Stimulated activated CD4-positive, alpha-beta T cell treated with anti-CD3 and anti-CD28 coated beads, TNF-alpha, amount 100 ng/mL, for 24 hours (primary cell): ENCODE measurements at places on chromosomes 12 and 14.

- DNase-seq, result no peak
Measured at GRCh38 chr14:74584951-74585350, 27.1 kb downstream of the LTBP2 start.

DNA sequence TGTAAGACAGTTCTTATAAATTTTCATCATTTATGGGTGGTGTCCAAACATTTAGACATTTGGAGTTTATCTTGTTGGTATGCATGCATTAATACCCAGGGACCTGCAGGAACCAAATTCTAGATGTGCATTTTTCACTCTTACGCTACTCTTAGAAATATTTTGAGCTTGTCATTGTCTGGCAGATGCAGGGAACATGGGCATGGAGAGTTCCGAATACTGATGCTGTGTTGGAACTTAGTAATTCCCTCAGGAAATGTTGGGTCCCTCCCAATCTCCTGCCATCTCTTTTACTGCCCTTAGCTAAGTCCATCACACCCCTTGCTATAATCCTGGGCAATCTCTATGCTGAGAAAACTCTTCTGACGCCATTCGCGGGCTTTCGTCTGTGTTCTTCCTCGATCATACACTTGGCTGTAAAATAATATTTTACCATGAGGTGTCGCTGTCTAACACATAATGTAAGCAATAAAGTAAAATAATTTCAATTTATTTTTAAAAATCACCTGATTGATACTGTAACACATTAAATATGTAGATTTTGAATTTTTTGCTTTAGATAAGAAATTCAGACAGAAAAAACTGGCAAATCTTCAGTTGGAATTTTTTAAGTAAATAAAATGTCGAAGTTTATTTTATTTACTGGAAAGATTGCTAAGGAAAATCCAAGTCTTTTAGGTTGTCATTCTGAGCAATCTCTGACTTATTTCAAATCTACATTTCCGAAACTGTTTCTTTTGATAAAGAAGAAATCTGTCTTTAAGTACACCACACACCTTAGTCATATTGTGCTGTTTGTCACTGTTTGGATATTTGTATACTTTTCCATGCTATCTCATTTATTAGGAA, 304.1 kb upstream of the SSTR1 start:
- no peak for DNase-seq

GRCh38 chr14:54928216-54928615, 25.6 kb upstream of the GCH1 start:
- DNase-seq, result no peak

DNA sequence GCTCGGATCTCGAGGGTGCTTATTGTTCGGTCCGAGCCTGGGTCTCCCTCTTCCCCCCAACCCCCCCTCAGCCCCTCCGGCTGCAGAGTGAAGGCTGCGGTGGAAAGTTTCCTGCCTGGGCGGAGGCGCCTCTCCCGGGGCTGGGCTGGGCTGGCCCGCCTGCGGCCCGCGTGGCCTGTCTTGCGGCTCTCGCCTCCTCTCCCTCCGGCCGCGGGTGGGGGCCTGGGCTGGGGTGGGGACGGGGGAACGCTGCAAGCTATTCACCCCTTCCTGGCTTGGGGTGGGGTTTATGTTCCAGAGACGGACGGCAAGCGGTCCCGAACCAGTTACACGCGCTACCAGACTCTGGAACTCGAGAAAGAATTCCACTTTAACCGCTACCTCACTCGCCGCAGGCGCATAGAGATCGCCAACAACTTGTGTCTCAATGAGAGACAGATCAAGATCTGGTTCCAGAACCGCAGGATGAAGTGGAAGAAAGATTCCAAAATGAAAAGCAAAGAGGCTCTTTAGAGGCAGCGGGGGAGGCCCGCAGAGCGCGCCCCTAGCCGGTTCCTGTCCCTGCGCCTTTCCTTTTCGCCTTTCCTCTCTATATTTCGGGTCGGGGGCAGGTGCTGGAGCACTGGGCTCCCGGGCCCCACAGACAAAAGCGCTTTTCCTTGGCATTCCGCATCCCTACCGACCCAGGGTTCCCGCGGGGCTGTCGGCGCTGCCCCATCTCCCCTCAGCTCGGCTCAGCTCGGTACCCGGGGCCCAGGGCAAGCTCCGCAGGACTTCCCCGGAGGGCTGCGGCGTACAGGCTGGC, 1.3 kb downstream of the HOXC5 start:
- no peak for DNase-seq

DNA sequence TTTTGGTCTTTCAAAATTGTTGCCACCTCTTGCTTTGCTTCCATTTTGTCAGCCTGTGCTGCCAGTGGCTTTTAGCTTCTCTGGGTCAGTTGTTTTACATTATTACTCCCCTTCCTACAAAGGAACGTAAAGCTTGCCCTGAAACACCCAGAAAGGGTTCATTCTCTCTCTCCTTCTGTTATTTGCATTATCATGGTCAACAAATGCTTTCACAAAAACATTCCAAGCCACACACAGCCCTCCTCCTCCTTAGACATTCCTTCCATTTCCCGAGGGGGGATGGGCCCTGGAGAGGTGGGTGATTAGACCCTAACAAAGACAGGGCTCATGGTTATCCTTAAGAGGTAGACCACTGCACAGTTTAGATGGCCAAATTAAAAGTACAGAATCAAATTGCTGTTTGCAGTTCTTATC, 60.4 kb upstream of the SINHCAF start:
- no peak for DNase-seq

GRCh38 chr12:68113644-68114043, 45.9 kb downstream of the IFNG start:
- peak; percentile 4 for DNase-seq

GRCh38 chr14:101458741-101459550, 102.3 kb upstream of the DIO3 start:
- DNase-seq, result no peak
